ENCODE measurements at places on chromosomes 2 and 18.

DNA sequence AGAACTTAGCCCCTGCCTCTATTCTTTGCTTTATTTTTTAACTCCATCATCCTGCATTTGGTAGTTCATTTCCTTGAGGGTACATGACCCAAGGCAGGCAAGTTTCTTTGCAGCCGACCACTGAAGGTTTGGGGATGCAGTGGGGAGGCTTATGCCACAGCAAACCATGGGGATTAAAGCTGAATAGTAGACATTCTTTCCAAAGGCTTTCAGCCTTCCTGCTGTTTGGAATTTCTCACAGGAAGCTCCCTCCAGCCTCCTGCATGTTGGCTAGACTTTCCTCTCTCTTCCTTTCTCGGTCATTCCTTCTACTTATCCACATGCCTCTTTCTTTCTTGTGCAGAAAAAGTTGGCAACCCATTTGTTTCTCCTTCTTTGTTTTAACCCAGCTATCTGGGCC is 77.3 kb downstream of the SOCS6 start:
- no peak for DNase-seq

- no peak for DNase-seq
Observed at GRCh38 chr18:43303376-43303775, 26.1 kb upstream of the SYT4 start.

- no peak for DNase-seq
Observed at GRCh38 chr18:50638016-50638883, 78.4 kb downstream of the MAPK4 start.

DNA sequence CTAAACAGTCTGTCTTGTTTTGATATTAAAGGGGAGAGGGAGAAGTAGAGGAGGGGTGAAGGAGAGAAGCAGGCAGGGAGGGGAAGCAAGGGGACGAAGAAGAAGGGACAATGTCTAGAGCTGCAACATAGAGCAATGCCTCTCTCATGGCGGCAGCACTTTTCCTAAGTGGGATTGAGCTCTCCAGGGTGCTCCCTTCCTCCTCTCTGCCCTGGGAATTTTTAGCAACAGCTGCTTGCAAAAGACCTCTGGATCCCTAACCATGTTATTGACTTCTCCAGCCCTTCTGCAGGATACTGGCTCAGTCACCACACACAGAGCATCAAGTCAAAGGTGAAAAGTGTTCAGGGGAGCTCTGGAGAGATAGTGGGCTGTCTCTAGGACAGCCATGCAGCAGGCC is 734.9 kb downstream of the EPHA4 start:
- DNase-seq = no peak

DNA sequence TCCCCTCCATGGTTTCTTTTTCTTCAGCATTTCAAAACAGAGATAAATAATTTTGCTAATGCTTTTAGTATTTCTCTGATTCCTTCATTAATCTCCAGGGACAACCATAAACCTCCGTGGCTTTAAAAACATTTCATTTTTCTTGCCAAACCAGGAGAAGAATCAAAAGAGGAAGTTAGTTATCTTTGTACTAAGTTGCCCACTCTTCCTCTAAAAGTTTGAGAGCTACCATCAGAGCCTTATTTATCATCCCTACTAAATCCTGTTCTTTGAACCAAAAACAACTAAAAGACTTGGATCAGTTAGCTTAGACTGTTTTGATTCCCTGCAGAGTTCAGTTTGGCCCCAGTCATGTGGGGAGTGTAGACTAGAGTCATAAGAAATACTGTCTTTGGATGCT is 208.4 kb downstream of the SETBP1 start:
- DNase-seq = no peak
